ENCODE measurements at places on chromosomes 11 and 22. TPM values are rescaled to one million over a fixed set of nuclear protein-coding genes. Genes with fewer than 3 reads are reported as not detected.

Gene SIK3
- total RNA-seq: 12.9 TPM

Gene GRAP2
- not detected for total RNA-seq

Gene CARNS1
- total RNA-seq: 0.23 TPM

Gene IGSF9B
- 0.17 TPM for total RNA-seq

Gene SCGB1D2
- not detected for total RNA-seq

Gene POU2F3
- total RNA-seq: not detected

Gene ZNRF3
- 3.2 TPM for total RNA-seq

Gene SMCO4
- 6.2 TPM for total RNA-seq

Gene PYGM
- total RNA-seq: 0.23 TPM

Gene OR8D4
- not detected for total RNA-seq

Gene P2RX6
- total RNA-seq: under 0.01 TPM

Gene OR51B5
- not detected for total RNA-seq

Gene HSPB2
- not detected for total RNA-seq

All from dermis blood vessel endothelial cell (primary cell).